ENCODE measurements at places on chromosomes 11 and 22.

DNA sequence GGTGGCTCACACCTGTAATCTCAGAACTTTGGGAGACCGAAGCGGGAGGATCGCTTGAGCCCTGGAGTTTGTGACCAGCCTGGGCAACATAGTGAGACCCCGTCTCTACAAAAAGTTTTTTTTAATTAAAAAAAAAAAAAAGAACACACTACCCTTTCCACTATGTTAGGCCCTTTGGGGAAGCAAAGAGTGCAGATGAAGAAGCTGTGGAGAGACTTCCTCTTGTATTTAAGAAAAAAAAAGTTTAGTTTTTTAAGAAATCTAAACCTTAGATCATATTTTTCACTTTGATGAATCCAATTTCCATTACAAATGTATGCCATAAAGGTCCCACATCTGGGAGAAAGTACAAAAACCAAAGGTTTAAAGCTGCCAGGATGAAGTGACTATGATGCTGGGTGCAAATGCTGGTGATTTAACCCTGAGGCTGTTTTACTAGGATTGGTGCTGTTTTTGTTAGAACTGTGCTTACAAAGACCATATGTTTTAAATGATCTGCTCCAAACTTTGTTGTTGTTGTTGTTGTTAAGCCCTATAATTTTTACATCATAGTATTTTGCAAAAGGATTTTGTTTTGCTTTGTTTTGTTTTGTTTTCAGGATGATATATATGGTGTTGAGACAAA lies 28.9 kb upstream of the ACER3 start:
- no peak for DNase-seq

GRCh38 chr11:30960387-30960992 lies 374.3 kb upstream of the MPPED2 start:
- DNase-seq = no peak

GRCh38 chr11:64429970-64430369 lies 71.0 kb downstream of the RPS6KA4 start:
- DNase-seq = no peak

DNA sequence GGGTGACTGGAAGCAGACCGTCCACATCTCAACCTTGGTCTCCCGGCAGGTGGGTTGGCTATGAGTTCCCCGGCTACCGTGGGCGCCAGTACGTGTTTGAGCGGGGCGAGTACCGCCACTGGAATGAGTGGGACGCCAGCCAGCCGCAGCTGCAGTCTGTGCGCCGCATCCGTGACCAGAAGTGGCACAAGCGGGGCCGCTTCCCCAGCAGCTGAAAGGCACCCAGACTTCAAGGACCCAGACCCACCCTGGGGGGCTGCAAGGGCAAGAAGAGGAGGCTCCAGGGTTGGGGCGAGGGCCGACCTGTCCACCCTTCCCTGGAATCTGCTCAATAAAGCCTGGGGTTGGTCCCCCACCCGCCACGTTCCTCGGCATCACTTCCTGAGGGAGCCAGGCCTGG lies 7.3 kb downstream of the CRYBB3 start:
- DNase-seq = no peak
